ENCODE measurements at places on chromosomes 5 and 9.

DNA sequence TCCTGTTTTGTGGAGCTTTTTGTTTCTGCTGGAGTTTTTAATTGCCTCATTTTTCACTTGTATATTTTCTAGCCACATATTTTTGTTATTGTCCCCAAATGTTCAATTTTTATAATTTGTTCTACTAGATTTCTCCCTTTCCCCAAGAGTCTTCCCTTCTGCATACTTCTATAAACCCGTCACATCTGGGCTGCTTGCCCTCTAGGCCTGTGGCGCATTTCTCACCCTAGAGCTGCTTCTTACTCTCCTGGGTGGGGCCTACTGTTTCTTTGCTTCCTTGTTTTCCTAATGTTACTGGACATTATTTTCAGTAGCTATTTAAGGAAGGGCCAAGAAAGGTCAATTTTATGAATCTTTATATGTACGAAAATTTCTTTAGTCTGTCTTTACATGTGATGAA, 51.5 kb downstream of the NXNL2 start:
- DNase-seq = no peak

DNA sequence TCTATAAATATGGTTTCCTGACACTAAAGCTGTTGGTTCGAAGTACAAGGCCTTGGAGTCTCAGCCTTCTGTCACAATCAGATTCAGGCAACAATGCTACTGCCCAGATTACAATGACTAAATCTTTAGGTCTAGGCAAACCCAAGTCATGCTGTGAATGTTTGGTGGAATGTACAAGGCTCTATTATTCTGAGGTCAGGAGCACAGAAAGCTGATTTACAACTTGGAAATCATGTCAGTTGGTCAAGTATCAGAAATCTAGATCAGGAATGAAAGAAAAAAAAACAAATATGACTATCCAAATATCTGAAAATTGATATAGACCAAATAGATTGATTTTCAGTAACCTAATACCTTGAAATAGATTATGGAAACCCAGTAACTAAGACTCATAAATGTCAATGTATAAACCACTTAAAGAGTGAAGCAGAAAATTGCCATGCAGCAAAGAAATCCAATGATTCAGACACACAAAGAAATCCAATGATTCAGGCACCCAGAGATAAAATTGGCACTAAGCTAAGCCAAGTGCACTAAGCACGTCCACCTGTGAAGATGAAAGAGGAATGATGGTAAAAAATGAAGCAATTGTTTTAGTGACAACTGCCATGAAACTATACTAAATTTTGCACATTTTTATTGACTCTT, 588.0 kb upstream of the TUSC1 start:
- no peak for DNase-seq

DNA sequence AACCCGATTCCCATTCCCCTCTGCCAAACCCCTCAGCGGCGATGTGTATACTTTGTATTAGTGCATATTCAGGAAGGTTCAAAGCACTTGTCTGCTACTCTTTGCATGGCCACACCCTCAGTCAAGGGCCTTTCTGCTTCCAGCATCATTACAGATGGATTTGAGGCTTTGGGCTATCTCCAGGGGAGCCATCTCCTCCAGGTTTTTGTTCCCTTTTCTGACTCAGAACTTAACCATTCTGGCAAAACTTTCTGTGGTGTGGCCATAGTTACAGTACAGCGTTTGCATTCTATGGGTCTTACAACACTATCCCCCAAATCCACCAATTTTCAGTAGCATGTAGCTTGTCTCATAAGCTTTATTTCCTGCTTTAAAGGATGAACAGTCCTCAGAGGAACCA, 36.0 kb upstream of the SVEP1 start:
- no peak for DNase-seq

GRCh38 chr9:65449423-65449822, 164.4 kb upstream of the FOXD4L5 start:
- DNase-seq = no peak

DNA sequence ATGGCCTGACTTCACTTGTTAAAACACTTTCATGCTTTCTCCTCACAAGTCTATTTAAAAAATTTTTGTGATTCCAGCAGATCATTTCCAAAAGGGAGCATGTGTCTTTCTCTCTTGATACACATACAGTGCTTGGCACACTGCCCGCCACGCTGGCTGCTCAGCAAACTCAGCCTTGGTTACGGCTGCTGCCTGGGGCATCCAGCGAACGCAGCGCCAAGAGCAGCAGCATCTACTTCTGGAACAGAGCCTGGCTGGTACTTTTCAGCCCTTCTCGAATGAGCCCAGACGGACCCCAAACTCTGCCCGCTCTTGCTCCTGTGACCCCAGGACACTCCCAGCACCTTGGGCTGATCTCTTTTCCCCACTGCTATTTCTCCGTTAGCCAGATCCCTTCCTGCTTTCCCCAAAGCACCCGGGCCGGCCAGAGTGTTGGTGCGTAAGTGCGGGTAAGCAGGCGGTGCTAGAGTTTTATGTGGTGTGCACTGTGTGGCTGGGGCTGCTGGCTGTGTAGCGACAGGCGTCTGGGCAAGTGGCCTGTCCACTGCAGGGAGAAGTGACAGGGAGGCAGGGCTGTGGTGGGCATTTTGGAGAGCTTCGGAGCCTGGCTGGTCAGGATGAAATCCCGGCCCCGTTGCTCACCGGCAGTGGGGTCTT, 73.2 kb downstream of the SH3PXD2B start:
- no peak for DNase-seq

- DNase-seq = no peak
These were observed 80.8 kb upstream of the IL12B start for GRCh38 chr5:159411115-159411514.

DNA sequence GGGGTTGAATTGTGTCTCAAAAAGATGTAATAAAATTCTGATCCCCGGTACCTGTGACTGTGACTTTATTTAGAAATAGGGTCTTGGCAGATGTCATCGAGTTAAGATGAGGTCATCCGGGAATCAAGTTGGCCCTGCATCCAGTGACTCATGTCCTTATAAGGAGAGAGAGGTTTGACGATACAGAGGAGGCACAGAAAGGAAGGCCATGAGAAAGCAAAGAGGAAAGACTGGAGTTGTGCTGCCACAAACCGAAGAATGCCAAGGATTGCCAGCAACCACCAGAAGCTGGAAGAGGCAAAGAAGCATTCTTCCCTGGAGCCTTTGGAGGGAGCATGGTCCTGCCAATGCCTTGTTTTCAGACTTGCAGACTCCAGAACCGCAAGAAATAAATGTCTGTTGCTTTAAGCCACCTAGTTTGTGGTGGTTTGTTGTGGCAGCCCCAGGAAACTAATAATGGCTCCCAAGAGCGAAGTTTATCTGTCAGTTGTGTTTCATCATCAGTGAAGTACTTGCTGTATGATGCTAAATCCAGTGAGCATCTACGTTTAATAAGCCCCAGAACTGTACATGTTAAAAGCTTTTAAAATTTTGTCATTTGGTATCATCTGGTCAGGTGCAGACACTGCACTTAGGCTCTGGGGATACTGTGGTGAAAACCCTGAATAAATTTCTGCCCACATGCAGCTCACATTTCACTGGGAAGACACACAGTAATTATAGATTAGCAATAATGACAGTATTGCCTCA, 114.8 kb downstream of the TLE4 start:
- no peak for DNase-seq

GRCh38 chr9:27945386-27945785, 372.1 kb upstream of the C9orf72 start:
- no peak for DNase-seq

DNA sequence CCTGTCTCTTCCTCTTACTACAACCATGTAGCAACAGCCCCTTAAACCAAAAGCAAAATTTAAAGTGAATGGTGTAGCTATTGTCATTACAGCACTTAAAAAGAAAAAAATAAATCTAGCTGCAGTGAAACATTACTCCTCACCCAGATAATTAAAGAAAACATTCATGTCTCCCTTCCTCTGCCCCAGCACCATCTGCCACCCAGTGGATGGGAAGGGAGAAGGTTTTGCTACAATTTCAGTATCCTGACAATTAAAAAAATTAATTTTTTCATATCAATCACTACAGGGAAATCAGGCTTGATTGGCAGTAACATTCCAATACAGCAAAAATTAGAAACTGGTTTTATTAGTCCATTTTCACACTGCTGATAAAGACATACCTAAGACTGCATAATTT, 147.4 kb upstream of the PUM3 start:
- peak; percentile 74 for DNase-seq

DNA sequence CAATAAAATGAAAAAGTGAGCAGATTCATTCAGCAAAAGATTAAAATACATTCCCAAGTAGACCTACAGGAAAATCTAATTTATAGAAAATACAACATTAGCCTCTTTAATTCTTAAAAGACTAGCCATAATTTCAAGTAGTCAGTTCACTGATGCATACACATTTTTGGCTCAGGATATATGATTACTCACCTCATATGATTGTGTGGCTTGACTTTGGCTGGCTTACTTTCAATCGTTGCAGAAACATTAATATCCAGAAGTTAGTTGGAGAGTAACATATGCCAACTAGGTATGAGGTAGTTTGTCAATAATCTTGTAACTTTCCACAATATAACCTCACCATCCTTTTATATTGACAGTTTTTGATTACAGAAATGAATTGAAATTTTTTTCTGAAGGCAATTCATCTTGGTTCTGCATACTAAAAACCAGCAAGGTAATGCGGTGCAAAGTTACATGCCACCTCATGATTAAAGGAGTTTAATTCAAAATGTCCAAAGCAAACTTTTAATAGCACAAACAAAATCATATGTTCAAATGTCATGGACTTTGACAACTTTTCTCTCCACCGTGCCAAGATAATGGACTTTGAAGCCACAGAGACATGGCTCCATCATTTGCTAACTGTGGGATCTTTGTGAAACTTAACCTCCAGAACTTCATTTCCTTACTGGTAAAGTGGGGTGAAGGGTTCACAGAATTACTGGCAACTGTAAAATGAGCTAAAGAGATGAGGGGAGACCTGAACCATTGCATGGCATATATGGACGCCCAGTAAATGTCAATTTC, 76.6 kb upstream of the PAM start:
- DNase-seq = no peak

- no peak for DNase-seq
These were observed 3.8 kb downstream of the ARSI start for GRCh38 chr5:150298701-150299451.

- DNase-seq = no peak
These were observed 64.4 kb downstream of the NR6A1 start for GRCh38 chr9:124706685-124707084.

GRCh38 chr9:117649126-117649525, 55.1 kb upstream of the TLR4 start:
- DNase-seq = no peak

DNA sequence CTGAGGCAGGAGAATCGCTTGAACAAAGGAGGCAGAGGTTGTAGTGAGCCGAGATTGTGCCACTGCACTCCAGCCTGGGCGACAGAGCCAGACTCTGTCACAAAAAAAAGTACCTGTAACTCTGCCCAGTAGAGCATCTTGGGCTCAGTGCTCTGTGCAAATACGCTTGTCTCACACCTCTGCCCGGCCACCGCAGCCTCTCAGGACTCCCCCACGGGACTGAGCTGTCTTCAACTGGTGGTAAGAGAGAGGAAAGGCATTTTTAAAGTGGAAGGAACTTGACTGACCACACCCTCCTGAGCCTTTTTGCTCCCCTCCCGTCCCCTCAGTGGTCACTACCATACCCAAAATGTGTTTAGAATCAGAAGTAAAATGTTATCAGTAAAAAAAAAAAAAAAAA, 174.3 kb upstream of the PIK3R1 start:
- DNase-seq = no peak

- DNase-seq = no peak
These were observed 2.7 kb downstream of the HEMGN start for GRCh38 chr9:97935276-97935675.

DNA sequence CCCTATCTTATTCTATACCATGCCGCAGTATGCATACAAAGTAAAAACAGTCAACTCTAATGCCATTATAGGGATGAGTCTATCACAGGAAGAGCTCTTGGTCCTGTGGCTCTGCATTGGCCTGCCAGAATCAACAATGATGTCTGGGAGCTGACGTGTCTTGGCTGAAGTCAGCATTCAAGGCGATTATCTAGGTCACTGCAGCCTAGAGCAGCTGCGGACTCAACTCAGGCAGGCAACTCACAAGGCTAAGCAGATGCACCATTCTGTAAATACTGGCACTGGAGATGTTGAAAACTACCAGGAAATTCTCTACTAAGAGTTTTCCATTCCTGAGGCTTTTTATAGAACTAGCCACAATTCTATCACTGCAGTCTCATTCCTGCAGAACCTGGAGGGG, 13.3 kb downstream of the SPATA9 start:
- no peak for DNase-seq

DNA sequence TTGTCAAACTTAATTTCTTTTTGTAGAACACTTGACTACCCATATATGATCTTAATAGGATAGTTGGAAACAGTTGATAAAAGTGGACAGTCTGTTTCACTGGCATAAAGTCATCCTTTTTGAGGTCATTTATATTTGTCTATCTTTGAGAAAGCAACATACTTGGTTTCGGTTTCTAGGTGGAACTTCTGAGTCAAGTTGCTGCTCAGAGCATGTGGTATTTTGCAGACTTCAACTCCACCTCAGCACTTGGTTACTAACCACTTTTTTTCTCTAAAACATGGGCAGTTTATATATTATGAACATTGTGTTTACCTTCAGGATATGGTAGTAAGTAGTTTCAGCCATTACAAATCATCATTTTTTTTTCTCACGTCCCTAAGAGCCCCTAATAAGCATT, 1749.0 kb upstream of the C9orf72 start:
- no peak for DNase-seq

DNA sequence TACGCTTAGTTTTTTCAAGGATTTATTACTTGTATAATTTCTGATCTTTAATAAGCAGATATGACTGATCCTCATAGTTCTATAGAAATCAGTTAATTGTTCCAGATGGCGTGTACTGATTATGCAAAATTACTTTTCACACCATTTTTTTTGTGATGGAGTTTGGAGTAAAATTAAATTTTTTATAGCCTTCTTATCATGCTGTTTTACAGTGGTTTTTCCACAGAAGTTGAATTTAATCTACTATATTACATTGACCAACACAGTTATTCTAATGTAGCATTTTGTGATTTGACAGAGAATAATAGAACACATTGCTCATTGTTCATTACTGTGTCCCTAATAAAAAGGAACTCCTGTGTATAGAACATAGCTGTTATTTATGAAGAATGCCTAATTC, 111.1 kb downstream of the MVB12B start:
- DNase-seq = no peak

DNA sequence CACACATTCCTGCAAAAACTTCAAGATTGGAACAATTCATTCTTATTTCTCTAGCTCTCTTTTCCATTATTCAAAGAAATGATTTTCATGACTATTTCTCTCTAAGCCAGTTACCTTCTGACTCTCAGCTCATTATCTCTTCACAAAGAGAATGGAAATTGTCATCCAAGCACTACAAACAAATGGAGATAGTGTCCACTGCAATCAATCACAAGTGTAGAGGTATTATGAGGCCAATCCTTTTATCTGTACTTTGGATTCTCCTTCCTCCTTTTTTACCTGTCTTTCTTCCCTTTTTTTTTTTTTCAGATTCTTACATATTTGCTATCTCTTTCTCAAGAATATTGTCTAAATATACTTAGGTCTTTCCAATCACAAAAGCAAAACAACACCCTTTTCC, 497.7 kb upstream of the MEF2C start:
- DNase-seq = no peak

GRCh38 chr5:10400831-10401230, 40.8 kb upstream of the ROPN1L start:
- DNase-seq = no peak

- no peak for DNase-seq
These were observed 71.5 kb upstream of the ERBIN start for GRCh38 chr5:65854925-65855324.

- no peak for DNase-seq
These were observed 2.0 kb downstream of the MYO10 start for GRCh38 chr5:16934123-16934522.

All from NCI-H2171 (cell line).